ENCODE measurements at places on chromosomes 6 and 20.

DNA sequence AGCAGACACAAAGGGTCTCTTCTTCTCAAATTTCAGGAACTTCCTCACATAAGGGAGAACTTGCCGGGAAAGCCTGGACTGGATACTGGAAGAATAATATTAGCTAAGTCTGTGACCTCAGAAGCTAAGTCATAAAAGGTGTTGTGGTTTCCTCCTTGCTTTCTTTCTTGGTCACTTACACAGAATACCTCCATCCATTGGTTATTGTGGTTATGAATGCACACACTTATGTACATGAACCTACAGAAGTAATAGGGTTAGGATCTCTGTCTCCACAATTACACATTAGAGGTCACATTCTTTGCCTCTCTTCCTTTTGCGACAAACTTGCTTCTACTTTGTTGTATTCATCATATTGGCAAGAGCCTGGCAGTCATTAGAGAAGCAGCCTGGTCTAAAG is 40.4 kb downstream of the ZNF391 start:
- no peaks in the 10 kb centered on the region for H3K4me1 ChIP-seq
- H3K27ac ChIP-seq, result no peak overlapping the region
- DNase-seq, result no peak
- H3K36me3 ChIP-seq, result no peaks in the 10 kb centered on the region
- H3K27me3 ChIP-seq, result no peaks in the 10 kb centered on the region

- H3K4me1 ChIP-seq, result peaks cover 7% of the 10 kb centered on the region
- H3K36me3 ChIP-seq, result no peaks in the 10 kb centered on the region
- no peak for DNase-seq
- H3K27me3 ChIP-seq, result peaks cover 2% of the 10 kb centered on the region
- H3K27ac ChIP-seq, result no peak overlapping the region
Measured at GRCh38 chr6:75117701-75118100, 88.2 kb downstream of the COL12A1 start.

DNA sequence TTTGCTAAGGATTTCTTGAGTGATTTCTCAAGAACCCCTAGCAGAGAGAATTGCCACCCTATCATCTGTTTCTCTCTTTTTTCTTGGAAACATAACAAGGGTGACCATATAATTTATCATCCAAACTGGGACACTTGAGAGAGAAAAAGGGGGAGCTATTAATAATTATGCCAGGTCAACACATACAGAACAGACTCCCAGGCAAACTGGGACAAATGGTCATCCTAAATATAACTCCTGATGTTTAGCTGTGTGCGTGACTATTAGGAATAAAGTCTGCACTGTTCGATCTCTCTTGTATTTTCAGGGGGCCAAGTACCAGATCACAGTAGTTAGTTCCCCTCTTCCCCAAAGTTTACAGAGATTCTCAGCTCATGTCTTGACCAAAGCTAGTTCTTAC is 11.7 kb upstream of the HS3ST5 start:
- H3K4me1 ChIP-seq, result no peaks in the 10 kb centered on the region
- no peak overlapping the region for H3K27ac ChIP-seq
- H3K36me3 ChIP-seq, result no peaks in the 10 kb centered on the region

- H3K4me1 ChIP-seq, result no peaks in the 10 kb centered on the region
- H3K27me3 ChIP-seq, result no peaks in the 10 kb centered on the region
- no peak overlapping the region for H3K27ac ChIP-seq
Measured at GRCh38 chr6:169897601-169898358, 146.4 kb downstream of the ERMARD start.

DNA sequence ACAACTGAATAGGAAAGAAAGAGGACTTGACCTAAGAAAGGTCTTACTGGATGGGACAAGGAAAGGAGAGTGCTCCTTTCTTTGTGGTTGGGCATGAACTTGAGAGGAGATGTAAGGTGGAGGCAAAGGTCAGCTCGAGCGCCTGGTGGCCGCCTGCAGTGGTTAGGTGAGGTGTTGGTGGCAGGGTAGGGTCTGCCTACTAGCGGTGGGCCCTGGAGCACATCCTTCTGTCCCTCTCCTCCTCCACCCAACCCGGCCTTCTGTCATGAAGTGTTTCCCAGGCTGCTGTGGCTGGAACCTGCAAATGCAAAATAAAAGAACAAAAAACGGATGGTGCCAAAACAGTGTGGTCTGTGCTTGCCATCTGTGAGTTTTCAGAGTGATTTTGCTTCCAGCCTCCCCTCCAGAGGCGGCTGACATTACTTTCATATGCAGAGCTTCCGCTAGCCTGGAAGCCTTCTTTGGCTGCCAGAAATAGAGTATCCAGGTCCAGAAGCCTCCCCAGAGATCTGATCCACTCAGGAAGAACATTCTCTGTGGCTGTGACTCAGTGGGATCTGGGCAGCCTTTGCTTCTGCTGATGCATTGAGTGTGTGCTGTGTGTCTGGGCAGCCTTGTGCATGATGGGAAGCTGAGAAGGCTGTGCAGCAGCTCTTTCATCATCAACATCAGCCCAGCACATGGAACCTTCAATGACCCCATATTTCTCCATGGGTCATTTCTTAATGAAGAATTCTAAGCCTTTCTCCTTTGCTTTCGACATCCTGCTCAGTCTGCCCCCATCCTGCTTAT is 79.8 kb upstream of the FAM184A start:
- no peak for DNase-seq
- peaks cover 3% of the 10 kb centered on the region for H3K4me1 ChIP-seq
- H3K4me3 ChIP-seq, result no peak overlapping the region
- H3K27me3 ChIP-seq, result peaks cover 42% of the 10 kb centered on the region
- no peaks in the 10 kb centered on the region for H3K36me3 ChIP-seq

DNA sequence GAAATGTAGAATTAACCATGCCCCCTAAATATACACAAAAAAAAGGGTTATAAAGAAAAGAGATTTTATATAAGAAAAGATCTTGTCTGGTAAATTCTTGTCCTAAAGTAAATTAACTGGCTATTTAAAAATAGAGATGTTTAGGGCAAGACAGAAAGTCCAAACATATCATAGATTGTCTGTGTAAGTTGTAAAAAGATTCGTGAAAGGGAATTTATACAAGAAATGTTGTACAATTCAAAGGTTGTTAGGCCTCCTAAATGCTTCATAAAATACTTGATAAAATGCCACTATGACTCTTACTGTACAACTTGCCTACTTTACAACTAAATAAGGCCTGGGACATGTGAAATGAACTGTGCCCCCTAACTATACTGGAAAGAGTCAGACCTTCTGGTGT is 21.9 kb upstream of the AGPAT4 start:
- no peaks in the 10 kb centered on the region for H3K36me3 ChIP-seq
- no peak overlapping the region for H3K4me3 ChIP-seq
- no peaks in the 10 kb centered on the region for H3K4me1 ChIP-seq
- H3K27me3 ChIP-seq, result peaks cover 10% of the 10 kb centered on the region
- no peak overlapping the region for H3K27ac ChIP-seq

- peaks cover 13% of the 10 kb centered on the region for H3K27me3 ChIP-seq
- no peak for DNase-seq
- no peak overlapping the region for H3K4me3 ChIP-seq
- H3K4me1 ChIP-seq, result no peaks in the 10 kb centered on the region
- no peaks in the 10 kb centered on the region for H3K36me3 ChIP-seq
Measured at GRCh38 chr6:125174626-125175025, 21.1 kb downstream of the TPD52L1 start.

DNA sequence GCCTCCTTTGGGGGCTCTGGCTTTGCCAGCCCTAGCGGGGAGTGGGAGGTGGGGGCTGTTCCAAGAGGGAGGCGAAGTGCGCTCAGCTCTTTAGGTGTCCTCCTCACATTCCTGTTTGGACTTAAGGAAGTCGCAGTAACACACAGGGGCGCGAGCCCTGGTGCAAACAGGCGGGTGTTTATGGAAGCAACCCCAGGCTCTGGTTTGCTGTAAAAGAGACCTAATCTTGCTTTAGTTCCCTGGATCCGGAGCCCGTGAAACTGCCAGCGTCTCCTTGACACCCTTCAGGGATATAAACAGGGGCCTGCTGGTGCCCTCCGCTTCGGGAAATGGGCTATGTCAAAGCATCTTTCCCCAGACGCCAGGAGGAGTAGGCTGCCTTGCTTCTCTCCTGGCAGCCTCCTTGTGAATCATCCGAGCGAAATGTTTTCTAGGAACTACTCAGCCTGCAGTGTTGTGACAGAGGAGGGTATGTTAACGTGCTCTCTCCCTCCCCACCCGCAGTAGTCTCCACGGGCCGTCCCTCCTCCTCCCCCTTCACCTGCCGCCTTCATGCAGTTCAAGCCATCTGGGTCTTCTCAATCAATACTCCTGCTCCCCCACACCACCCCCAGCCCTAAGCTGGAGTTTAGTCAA is 168.0 kb upstream of the LRFN2 start:
- no peaks in the 10 kb centered on the region for H3K36me3 ChIP-seq
- DNase-seq, result no peak
- H3K27ac ChIP-seq, result no peak overlapping the region

GRCh38 chr20:4763723-4764510 is 42.2 kb downstream of the PRND start:
- H3K27me3 ChIP-seq, result peaks cover 16% of the 10 kb centered on the region
- no peak overlapping the region for H3K27ac ChIP-seq
- H3K4me3 ChIP-seq, result no peak overlapping the region
- peaks cover 11% of the 10 kb centered on the region for H3K4me1 ChIP-seq
- no peak for DNase-seq
- no peaks in the 10 kb centered on the region for H3K36me3 ChIP-seq
